Naive thymus-derived CD4-positive, alpha-beta T cell (primary cell): ENCODE measurements at places on chromosomes 2 and 18. TPM values are rescaled to one million over a fixed set of nuclear protein-coding genes. Genes with fewer than 3 reads are reported as not detected.

The IL36RN gene
- total RNA-seq: not detected

The IDH1 gene
- 25.2 and 26.4 TPM in 2 replicates for total RNA-seq

The HOXD10 gene
- total RNA-seq: not detected

The TBR1 gene
- total RNA-seq: not detected

The BABAM2 gene
- total RNA-seq: 34.2 TPM

The AMER3 gene
- not detected for total RNA-seq

The MARCO gene
- not detected for total RNA-seq

The TDRD15 gene
- not detected for total RNA-seq

The SERPINB3 gene
- total RNA-seq: not detected in 2 replicates

The FSHR gene
- total RNA-seq: not detected

The RSAD2 gene
- total RNA-seq: 5.6 TPM

The VWC2L gene
- total RNA-seq: not detected

The EIF4E2 gene
- total RNA-seq: 51.9 TPM
